ENCODE measurements at places on chromosomes 1 and 21. TPM values are rescaled to one million over a fixed set of nuclear protein-coding genes. Genes with fewer than 3 reads are reported as not detected.

Gene WDR47
- total RNA-seq: 11.4 TPM

Gene FAM177B
- total RNA-seq: not detected

Gene HSD3B2
- total RNA-seq: not detected

Gene ALX3
- not detected for total RNA-seq

Gene HTR6
- 0.19 TPM for total RNA-seq

DNA sequence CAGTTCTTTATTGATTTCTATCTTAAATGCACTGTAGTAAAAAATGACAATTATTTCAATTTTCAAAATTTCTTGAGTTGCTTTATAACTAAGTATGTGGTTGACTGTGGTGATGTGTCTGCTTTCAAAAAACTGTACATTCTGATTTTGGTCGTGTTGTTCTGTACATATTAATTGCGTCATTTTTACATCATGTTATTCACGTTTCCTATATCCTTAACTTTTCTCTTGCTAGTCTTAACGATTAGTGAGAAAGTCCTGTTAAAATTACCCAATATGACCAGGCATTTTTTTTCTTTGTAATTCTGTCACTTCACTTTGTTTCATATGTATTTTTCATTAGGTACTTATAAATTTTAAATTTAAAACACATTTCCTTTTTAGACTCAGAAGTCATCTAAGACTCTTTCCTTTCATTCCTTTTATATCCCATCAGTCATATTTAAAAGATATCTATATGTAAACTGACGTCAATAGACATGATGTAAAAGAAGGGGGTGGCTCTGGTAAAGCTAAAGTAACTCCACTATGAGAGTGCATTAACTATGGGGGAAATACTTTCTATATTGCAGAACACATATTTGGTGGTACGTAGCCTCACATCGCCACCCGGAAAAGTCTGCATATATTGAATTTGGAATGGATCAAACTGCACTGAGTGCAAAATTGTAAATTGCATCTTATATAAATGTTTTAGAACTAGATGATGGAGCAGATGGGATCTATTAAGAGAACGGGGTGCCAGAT, 1.1 kb upstream of the COA6 start:
- no peak for DNase-seq

DNA sequence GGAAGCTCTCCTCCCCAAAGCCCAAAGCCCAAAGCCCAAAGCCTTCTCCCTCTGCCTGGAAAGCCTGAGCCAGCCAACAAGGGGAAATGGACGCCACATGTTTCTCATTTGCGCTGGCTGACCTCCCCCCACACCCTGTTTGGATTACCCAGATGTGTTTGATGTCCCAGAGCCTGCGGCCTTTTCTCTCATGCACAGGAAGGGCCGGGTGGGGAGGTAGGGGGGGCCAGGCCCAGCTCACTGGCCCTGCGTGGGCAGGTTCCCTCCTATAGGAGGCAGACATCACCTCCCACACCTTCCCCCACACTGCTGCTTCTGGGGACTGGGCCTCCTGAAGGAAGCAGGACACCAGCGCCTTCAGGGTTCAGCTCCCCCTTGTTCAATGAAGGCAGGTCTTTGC, 116.3 kb downstream of the NAV1 start:
- DNase-seq: no peak

- no peak for DNase-seq
Measured at GRCh38 chr1:88141499-88142074, 542.5 kb upstream of the PKN2 start.

DNA sequence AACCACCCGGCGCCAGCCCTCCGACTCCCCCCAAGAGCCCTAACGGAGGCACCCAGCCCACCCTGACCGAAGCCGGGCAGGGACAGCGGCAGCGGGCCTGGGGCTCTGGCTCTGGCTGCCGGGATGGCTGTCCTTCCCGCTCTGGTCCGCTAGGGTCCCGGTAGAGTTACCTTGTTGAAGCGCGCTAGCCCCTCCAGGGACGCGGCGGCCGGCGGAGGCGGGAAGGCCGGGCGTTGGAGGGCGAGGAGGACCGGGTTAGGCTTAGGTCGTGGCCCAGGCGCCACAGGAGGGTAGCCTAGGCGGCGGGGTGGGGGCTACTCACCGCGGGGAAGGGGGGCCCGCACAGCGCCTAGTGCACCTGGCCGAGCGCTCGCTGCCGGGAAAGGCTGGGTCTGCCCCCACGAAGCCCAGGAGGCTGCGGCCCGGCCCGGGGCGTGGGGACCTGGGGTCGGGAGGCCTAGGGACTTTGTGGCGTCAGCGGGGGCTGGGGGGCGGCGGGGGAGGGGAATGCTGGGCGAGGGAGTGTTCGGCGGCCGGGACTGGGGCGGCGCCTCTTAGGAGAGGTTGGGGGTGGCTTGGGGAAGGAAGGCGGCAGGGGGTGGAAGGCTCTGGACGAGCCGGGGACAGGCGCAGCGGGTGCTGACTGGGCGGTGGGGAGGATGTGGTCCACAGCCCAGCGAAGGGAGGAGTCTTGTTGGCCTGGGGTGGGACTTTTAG, at the start of gene TRIM17:
TRIM17 (minus strand) TSS at position 645 of the 717 bp plus-strand sequence. CDS start 1,789 bp downstream, outside the sequence.
- DNase-seq: peak; percentile 65

DNA sequence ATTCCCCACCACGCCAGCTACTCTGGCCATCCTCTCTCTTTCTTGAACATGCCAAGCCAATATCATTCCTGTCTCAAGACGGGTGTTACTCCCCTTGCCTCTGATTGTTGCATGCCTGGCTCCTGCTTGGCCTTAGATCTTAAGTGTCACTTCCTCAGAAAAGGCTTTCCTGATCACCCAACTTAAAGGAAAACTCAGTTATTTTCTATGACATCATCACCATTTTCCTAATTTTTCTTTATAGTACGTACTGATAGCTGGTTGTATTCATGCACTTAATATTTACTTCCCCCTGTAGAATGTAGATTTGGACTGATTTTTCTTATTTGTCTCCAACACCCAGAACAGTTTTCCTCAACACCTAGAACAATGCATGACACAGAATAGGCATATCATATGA, 123.8 kb upstream of the TSPAN2 start:
- no peak for DNase-seq

GRCh38 chr1:41098730-41099460, 77.4 kb upstream of the SLFNL1 start:
- no peak for DNase-seq

DNA sequence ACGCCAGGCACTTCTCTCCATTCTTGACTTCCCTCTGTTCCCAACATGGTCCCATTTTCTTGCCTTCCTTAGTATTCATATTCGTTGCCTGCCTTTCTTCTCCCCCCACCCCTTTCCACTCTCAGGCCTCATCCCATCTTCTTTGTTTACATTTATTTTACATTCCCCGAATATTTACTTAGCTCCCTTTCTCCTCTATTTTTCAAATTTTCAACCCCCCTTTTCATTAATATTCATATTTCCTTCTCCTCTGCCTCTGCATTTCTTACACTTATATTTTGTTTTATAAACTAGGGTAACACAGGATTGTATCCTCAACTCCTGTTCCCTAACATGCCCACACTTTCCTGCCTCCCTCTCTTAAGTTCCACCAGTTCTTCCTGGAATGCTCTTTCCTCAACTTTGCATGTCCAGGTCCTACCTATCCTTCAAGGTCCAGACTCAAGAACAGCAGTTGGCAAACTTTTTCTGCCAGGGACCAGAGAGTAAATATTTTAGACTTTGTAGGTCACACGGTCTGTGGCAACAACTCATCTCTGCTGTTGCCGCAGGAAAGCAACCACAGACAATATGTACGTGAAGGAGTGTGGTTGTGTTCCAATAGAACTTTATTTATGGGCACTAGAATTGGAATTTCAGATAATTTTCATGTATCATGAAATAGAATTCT, 29.8 kb upstream of the A3GALT2 start:
- DNase-seq: no peak

DNA sequence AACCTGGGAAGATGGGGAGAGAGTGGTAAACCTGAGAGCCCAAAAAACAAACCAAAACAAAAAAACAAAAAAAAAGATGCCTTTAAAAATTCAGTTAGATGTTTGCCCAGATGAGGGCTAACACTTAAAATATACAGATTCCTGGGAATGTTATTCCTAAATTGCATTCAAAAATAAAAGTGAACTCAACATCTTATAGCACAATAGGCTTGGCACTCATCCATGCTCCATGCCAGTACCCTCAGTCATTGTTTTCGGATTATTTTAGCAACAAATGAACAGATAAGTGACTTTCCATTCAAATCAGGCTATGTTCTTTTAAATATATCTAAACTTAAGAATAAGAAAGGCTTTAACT, 3.7 kb downstream of the ATP1A1 start:
- DNase-seq: no peak

Measured in activated CD4-positive, alpha-beta memory T cell treated with anti-CD3 and anti-CD28 coated beads for 36 hours (primary cell).